ENCODE measurements at places on chromosomes 5 and 9.

- DNase-seq: no peak
Observed at GRCh38 chr5:180494510-180495181, 467 bp downstream of the CNOT6 start.

DNA sequence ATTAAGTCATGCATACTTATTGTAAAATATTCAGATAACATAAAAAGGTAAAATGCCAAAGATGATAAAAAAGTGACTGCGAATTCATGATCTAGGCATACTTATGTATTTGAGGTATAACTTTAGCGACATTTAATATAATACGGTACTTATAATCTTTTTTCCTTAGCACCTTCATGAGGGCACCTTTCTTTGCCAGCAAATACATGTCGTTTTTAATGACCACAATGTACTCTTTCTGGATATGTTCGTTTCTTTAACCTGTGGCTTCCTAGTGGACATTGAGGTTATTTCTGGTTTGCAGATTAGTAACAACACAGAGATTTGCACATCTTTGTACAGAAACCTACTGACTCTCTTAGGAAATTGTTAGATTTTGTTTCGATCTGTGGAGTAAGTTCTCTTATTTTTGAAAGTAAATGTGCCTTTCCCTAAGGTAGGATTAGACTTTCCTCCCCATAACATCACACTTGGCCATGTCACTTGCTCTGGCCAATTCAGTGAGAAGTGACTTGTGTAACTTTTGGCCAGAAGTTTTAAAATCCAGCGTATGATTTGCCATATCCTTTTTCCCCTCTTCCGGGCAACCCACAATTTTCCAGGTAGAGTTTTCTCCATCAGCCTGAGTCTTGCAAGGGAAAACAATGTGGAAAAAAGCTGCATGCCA is 24.4 kb downstream of the ANKRD33B start:
- no peak for DNase-seq

DNA sequence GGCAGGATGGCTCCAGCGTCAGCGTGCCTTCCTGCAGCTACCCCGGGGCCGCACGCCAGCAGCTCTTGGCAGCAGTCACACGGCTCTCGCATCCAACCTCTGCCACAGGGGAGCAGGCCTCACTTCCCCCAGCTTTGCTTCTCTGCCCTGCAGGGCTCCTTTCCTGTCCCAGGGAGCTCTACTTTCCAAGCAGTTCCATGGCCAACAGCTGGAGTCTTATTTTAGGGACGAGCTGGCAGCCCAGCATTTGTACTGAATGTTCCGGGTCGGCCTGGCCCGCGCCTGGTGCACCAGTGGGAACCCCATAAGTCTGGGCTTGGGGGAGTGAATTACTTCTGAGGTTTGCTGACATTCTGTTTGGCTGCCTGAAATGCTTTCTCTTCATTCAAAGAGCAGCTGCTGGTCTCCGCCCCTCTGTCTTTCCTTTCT is 34.6 kb downstream of the GADD45G start:
- no peak for DNase-seq

DNA sequence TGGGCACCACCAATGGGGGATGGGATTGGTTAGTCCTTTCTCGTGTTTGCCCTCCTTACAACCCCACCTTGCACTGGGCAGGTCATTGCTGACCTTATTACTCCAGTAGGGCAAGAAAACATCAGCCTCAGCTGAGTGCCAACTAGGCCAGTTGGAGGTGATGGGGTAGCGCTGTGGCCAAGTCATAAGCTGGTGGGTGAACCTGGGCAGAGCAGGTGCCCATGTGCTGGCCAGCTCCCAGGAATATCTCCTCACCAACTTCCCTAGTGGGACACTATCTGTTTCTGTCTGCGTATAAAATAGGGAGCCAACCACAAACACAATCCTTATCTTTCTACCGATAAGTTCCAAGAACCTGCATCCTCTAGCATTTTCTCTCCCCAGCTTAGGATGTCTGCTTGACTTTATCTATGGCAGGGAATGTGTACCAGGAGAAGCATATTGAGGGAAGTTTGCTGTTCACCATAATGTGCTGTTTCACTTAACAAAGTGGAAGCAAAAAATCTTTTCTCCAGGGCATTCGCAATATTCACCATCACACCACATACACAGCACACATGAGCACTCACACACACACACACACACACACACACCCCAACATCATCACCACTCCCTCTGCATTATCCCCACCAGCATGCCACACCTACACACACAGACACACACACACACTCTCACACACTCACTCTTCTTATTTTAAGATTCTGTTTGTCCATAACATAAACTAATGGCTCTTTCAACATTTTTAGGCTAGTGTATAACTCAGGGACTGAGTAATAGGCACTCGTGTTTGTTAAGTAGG is 390.0 kb downstream of the ENC1 start:
- DNase-seq: no peak

- DNase-seq: no peak
Observed at GRCh38 chr5:101942321-101942882, 353.7 kb downstream of the SLCO4C1 start.

GRCh38 chr9:95611354-95611753 is 94.6 kb upstream of the PTCH1 start:
- no peak for DNase-seq

DNA sequence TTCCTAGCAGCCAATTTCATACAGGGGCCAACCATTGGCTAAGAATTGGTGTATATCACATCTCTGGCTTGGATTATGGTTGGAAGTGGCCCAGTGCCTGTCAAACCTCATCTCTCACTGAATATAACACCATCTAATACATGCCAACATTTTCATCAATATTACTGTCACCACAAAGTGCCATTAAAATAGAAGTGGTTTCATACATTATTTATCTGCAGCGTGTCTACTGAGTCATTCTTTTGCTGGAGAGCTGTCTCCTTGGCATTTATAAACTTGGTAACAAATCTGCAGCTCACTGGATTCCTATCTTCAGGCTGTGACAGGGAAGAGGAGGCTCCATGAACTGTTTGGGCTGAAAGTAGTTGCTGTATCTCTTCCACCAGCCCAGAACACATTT is 70.9 kb downstream of the PTTG1 start:
- DNase-seq: no peak

- DNase-seq: no peak
Observed at GRCh38 chr5:147310059-147310704, 75.4 kb downstream of the STK32A start.

GRCh38 chr5:149401051-149401450 is 22.0 kb upstream of the IL17B start:
- no peak for DNase-seq

DNA sequence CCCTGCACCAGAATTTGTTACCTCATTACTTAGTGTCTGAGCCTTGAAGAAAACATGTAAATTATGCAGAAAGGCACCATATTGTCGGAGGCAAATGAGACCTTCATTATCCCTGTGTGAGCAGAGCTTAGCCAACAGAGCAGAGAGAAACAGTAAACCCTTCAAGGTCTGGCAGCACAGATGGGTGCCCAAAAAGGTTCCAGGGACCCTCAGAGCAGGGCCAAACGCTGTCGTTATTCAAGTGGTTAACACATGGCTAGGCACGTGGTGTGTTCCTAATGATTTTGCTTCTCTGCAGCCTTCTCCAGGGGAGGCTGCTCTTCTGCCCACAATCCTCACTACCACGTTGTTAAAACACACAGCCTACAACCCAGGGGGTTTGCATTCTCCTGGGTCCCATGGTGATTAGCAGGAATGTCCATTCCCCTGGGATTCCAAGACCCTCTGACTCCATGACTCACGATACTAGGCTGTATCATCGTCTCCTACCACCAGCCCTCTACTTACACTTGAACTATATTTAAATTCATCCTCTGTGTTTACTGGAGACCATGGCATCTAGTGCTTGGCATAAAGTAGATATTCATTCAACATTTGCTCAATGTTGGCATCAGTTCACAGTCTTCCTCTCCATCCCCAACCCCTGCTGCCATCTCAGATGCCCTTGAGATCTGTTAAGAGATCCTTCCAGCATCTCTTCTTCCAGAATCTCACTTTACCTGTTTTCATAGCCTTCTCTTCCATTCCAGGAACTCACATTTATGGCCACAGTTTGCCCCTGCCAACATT is 174.5 kb upstream of the RAD23B start:
- no peak for DNase-seq

GRCh38 chr9:3708751-3709150 is 182.9 kb upstream of the RFX3 start:
- no peak for DNase-seq

- no peak for DNase-seq
Observed at GRCh38 chr9:124562328-124562727, 55.1 kb upstream of the NR5A1 start.

GRCh38 chr9:98314381-98315066 is 59.1 kb upstream of the TBC1D2 start:
- no peak for DNase-seq

Measured in SIG-M5 (cell line).